T-helper 2 cell (primary cell): ENCODE measurements at places on chromosomes 6 and 20.
A peak's percentile ranks its signal among the peaks of the same experiment; 100 is the strongest.

DNA sequence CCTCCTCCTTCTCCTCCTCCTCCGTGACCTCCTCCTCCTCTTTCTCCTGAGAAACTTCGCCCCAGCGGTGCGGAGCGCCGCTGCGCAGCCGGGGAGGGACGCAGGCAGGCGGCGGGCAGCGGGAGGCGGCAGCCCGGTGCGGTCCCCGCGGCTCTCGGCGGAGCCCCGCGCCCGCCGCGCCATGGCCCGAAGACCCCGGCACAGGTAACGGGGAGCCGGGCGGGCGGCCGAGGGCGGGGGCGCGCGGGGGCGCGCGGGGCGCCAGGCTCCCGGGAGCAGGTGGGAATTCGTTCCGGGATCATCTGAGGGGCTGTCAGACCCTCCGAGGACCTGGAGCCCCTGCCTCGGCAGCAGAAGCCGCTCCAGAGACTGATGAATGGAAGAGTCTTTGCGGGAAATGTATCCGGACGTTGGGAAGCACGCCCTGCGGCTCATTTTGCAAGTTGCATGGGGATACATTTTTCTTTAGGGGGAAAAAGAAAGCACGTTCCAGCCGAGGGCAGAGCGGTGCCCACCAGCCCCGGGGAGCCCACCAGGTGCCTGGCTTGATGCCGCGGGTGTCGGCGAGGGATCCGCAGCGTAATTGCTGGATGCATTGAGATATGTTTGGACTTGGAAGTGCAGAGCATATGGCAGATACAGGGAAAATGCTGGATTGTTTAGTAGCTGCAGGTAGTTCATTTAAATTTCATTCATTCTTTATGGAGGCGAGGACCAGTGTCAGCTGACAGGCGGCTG, 394 bp downstream of the MYB start:
- no peak for DNase-seq

DNA sequence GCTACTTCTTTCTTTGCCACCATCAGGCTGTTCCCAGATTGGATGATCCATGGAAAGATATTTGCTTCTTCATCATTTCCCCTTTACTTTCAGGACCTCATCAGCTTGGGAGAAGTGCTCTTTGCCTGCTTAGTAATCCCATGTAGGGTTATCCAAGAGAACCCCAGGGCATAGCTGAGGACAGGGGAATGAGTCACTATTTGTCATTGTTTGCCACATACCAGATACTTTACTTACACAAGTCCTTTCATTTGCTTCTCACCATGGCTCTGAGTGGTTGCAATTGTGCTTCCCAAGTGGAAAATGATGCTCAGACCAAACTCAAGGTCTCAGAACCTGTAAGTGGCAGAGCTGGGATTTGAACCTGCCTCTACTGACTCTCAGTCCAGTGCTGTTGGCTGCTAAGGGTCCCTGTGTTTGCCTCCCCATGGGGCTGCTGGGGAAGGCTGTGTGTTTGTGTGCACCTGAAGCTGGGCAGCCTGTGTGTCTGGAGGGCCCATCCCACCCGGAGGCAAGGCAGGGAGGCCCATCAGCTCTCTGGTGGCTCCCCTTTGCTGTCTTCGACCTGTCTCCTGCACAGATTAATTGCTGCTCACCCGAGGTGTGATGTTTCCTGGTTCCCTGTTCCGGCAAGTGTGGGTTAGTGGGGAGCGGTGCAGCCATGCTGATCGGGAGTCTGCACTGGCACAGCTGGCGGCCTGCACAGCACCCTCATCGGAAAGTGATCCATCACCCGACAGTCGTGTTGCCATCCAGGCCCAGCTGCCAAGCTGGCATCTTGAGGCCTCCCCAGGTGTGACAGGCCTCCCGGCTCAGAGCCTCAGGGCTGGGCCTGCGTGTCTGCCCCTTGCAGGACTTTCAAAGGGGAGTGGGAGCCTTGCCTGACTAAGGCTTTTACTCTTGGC, 228.8 kb downstream of the DHX35 start:
- no peak for DNase-seq

DNA sequence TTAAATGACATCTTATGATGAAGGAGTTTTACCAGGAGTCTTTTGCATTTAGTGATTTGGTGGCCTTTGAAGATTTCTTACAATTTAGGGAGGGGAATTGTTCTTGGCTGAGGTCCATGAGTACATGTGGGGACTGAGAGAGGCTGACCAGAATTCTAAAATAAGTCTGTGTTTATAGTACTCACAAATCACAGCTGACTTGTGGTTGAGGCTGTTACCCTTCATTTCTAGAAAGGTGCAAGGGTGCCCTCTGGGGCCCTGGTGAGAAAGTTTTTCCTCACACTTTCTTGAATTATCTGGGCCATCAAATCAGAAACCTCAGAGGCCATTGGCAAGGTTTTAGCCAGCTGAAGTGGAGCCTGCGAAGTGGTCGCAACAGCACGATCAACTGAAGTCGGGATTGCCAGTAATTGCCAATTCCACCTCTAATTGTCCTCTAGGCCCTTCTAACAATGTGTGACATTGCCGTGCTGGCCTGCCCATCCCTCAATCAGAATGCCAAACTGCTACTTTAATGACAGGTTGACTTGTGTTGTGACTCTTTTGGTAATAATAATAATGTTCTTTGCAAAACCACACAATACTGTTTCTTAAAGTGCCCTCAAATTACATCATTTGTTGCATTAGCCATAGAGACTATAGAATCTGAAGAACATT, 221.6 kb downstream of the OGFRL1 start:
- no peak for DNase-seq

DNA sequence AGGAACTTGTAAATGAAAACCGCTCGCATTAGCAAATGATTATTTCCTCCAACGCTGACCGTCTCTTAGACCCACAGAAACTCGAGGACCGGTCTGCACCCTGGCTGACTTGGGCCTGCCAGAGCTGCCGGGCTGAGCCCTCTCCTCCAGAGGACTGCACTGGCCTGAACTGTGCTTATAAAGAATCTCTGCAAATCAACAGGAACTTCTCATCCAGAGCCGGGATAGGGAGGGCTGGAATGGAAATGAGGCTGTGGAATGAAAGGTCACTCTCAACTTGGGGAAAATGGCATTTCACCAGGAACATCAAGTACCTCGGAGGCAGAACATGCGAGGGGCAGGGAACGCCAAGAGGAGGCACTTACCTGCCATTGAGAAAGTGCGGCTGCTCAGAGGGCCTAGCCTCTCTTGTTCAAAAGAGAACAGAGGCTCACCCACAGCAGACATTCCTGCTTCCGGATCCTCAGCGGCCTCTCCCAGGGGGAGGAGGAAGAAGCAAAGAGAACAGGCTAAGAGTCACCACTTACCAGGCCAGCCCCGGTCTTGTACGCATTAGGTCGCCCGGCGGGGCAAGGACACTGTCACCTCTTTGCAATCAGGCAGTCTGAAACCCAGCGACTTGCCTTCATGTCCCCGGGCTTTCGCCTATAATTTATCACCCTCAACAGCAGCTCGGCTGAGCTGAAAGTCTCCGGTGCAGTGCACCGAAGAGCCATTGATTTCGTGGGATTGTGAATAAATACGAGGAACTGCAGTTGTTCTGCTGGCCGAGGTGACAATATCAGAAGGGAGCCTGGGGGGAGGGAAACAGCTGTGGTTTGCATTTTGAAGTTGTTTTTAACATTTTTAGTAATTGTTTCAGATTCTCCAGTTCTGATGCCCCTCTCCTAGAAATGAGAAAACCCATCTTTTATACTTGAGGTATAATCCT, 37.6 kb downstream of the ZMYND8 start:
- DNase-seq, result no peak

GRCh38 chr20:9506280-9506821, 8.0 kb upstream of the LAMP5 start:
- no peak for DNase-seq

GRCh38 chr20:36400909-36401735, 95.0 kb downstream of the DLGAP4 start:
- no peak for DNase-seq

- DNase-seq, result no peak
These were observed 7.0 kb downstream of the MICAL1 start for GRCh38 chr6:109448615-109449014.

- no peak for DNase-seq
These were observed 212.7 kb downstream of the TMEM242 start for GRCh38 chr6:157110607-157111006.

DNA sequence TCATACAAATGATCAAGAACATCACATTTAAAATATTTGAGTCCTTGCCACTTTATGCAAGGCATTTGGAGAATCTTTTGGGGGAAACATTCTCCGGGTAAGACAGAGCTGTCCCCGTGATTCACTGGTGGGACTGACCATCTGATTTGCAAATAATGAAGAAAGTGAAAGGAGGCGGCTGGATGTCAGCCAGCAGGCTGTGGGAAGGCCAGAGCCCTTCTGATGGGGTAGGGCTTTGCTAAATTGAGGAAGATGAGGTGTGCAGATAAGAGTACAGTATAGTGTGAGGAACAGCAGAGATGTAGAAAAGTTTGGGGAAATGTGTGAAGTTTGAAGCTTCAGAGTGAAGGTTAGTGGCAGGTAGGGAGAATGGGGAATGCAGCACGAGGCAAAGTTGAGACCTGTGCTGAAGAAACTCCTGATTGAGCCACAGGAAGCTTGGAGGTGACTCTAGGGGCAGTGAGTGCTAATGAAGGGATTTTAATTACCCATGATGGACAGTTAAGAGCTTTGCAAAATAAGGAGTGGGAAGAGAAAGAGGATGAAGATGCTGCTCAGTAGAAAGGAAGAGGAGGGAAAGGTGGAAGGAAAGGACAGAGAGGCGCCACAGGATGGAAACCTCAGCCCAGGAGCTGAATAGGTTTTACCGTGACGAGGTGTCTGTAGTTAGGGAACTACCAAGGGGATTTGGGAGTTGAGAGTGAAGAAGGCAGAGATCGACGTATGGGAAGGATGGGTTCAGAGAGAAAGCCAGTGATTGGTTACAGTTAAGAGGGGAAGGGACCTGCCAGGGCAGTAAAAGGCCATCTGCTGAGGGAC, 68.7 kb downstream of the SNX9 start:
- no peak for DNase-seq

- no peak for DNase-seq
These were observed 210.6 kb upstream of the RREB1 start for GRCh38 chr6:6897140-6897539.

DNA sequence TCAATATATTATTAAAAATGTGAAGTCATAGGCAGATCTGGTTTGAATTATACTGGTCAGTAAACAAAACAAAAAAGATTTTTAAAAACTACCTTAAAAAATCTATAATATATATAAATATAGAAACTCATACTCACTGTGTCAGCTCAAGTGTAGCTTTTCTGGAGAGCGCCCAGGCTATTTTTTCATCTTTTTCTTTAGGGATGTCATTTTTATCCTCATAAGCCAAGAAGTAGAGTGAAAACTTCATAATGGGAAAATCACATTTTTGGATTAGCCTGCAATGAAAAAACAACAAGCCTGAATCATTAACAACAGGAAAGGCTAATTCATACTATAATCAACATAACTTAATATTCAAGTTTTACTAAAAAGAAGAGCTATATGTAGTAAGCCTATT, 18.7 kb downstream of the GLO1 start:
- DNase-seq, result no peak

DNA sequence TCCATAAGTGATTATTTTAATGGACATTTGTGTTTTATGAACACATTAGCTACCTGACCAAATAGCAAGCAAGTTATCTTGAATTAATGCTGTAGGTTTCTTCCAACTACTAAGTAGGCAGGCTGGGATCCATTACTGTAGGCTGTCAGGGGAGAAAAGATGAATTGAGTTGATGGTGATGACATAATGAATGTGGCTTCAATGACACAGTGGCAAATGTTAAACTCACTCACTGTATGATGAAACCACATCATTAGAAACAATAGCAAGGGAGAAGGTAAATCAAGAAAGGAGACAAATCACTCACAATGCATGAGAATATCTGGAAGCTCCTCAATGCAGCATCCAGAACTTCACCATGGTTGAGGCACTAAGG, 529.7 kb upstream of the CITED2 start:
- DNase-seq, result no peak

- DNase-seq, result no peak
These were observed 163.2 kb downstream of the AIG1 start for GRCh38 chr6:143223895-143224294.

DNA sequence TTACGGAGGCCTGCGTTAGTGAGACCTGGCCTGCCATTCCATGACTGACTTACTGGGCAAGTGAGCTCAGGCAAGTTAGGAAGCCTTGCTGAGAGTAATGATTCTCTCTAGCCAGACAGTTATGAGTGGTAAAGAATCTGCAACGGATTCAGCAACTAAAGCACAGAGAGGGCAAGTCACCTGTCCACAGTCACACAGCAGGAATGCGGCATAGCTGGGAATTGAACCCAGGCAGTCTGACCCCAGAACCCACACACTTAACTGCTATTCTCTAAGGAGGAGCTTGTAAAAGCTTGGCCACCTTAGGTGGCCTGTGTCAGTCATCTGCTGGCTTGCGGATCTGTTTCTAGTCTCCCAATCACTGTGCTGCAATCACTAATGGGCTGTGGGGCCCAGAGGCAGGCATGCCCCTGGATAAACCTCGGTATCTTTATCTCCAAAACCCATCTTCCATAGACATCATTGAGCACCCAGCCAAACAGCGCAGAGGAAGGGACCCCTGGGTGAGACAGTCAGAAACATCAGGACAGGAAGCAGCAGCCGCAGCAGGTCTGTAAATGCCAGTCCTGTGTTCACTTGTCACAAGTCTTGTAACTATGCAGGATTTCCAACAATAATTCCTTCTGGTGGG, 215.9 kb upstream of the KCNG1 start:
- no peak for DNase-seq

DNA sequence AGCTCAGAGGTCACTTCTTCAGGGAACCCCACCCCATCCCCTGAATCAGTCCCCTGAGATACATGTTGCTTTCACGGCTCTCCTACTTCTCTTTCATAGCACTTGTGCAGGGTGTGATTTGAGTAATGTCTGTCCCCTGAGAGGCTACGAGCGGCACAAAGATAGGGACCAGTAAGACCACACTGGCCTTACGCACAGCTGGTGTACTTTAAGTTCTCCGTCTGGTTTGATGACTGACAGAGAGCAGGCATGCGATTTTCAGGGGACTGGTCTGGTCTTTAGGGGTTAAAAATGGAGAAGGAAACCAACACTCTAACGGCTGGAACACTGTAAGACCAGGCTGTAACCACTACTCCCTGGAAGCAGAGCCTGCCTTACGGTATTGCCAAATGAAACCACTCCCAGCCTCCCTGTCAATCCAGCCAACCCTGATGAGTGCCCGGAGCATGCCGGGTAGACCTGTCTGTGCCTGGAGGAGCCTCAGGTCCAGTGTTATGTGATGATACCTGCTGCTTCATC, 47.1 kb downstream of the ELMO2 start:
- DNase-seq, result no peak

GRCh38 chr6:69719602-69720193, 77.1 kb downstream of the LMBRD1 start:
- DNase-seq, result no peak

- DNase-seq, result peak; percentile 28
These were observed 22.1 kb upstream of the SLC22A7 start for GRCh38 chr6:43275801-43276576.

GRCh38 chr6:148238713-148239112, 103.9 kb upstream of the SASH1 start:
- DNase-seq, result no peak

- DNase-seq, result no peak
These were observed 282.0 kb downstream of the BTBD3 start for GRCh38 chr20:12199703-12200102.

GRCh38 chr20:10511509-10512251, 76.6 kb downstream of the SLX4IP start:
- DNase-seq, result peak; percentile 25
